ENCODE measurements at places on chromosomes 3 and 15.

DNA sequence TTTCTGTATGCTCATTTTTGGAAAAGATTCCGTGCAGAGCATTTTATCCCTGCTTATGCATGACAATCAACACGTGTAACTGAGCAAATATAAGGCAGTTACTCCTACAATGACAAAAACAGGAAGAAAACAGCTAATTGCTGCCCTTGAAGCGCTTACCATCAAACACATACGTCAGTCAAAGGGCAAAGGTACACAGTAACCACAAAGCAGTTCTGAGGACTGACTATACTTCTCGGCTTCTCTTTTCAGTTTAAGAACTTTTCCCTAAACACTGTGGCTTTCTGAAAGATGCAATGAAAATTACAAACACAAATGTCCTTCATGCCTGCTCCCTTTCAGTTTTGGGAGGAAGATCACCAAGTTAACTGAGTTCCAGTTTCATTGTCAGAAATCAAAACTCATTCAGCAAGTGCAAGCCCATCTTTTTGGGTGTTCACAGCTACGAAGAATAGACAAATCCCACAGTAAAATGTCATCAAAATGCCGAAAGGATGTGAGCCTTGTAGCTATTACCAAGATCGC, 602.8 kb downstream of the FOXP1 start:
- no peak for DNase-seq

DNA sequence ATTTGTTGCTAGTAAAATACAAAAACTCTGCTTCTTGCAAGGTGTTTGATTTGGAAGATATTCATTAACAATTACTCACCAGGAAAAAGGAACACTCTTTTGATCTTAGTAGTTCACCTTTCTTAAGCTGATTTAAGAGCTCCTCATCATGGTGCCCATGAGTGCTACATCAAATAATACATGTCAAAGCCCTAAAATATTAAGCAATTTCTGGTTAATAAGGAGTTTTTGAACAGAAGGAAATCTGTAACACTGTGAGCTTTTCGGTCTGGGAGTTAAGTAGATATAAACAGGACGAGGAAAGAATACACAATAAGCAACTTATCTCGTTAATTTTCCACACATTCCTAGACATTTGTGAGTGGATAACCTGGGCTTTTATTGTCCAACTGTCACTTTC, 83.9 kb upstream of the DCBLD2 start:
- no peak for DNase-seq

GRCh38 chr3:122612696-122613095, 35.2 kb downstream of the PARP15 start:
- no peak for DNase-seq

- no peak for DNase-seq
Observed at GRCh38 chr3:123778991-123779622, 105.0 kb downstream of the MYLK start.

GRCh38 chr3:64691051-64691450, 3.3 kb upstream of the ADAMTS9 start:
- no peak for DNase-seq

DNA sequence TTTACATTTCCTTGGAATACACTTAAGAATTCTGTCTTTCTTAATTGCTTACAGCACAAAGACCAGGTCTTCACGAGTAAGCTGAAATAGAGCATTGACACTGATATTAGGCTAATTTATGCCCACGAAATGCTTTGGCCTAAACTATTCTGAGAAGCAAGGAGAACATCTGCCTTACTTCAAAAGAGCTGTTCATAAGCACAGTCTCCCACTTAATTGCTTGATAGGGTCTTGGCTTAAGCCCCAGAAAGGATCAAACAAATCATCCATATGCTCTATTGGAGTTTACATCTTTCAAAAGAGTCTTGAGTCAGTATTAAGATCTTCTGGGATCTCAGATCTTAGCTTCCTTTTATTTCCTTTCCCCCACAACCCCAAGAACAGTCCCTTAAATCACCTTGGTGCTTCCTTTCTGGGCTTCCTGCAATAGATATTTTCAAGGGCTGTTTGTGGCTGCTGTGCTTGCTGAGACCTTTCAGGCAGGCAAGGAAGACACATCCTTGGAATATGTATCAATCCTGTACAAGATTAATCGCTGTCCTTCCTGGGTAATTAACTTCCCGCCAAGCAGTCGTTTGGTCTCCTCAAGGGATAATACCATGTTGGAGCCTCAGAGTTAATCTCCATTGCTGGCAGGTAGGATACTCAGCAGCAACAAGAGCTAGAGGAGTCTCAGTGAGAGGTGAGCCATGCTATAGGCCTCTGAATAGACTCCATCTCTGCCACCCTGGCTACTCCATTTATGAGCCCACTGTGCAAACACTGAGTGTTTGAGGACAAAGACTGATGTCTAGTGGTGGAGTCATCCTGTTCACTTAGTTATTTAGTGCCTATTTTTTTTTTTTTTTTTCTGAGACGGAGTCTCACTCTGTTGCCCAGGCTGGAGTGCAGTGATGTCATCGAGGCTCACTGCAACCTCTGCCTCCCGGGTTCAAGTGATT, 37.1 kb downstream of the TMEM158 start:
- DNase-seq: no peak

DNA sequence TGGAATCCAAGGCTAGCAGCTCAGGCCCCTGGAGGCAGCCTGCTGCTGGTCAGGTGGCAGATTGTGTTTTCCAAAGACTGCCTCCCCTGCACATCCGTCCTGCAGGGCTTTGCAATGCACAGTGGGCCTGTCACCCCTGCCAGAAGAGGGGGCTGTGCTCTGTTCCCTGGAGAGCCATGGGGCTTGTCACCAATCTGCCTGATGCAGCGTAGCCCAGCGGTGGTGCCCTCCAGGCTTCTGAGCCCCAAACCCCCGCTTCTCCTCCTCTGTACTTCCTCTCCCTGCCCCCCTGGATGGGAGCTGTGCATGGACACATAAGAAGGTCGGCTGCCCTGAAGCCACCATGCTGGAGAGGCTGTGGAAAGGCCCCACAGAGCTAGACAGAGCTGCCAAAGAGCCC, 10.0 kb upstream of the PLXNA1 start:
- DNase-seq: no peak

DNA sequence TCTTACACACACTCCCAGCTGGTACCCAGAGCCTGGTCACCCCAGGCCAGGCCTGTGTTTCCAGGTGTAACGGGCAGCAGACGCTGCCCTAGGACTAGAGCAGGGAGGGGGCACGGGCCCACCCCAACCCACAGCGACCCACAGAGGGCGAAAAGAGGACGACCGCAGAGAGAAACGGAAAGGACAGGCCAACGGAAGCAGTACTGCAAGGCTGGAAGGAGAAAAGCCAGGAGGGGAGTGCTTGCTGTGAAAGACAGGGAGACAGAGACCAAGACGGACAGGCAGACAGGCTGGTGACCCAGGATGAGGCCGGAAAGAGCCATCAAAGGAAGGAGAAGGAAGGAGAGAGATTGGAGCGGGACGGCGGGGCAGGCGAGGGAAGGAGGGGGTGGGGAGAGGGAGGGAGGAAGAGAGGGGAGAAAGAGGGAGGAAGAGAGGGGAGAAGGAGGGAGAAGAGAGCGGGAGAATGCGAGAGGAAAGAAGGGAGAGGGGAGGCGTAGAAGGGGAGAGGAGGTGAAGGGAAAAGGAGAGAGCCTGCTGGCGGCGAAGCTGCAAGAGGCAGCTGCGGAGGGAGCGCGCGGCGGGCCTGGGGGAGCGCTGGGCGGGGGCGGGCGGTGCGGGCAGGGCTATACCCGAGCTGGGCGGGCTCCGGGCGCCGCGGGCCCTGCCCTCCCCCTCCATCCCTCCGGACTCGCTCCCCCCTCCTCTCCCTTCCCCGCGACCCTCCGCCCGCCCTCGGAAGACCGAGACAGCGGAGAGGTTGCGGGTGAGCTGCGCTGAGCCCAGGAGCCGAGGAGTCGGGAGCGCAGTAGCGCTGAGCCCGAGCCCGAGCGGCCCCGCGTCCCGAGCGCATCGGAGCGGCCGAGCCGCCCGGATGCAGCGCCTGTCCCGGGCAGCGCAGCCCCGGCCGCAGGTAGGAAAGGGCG, at the start of gene SLC6A1:
TSS of gene SLC6A1 (plus strand) at position 732 of the 926 bp plus-strand sequence. CDS start 24,464 bp downstream, outside the sequence.
- no peak for DNase-seq

GRCh38 chr3:73618461-73618860, 6.3 kb downstream of the PDZRN3 start:
- no peak for DNase-seq

- DNase-seq: no peak
Observed at GRCh38 chr15:66253418-66254088, at the start of gene MEGF11. MEGF11 (minus strand) TSS chr15:66253750; CDS start chr15:66128403, 125,347 bp downstream.

DNA sequence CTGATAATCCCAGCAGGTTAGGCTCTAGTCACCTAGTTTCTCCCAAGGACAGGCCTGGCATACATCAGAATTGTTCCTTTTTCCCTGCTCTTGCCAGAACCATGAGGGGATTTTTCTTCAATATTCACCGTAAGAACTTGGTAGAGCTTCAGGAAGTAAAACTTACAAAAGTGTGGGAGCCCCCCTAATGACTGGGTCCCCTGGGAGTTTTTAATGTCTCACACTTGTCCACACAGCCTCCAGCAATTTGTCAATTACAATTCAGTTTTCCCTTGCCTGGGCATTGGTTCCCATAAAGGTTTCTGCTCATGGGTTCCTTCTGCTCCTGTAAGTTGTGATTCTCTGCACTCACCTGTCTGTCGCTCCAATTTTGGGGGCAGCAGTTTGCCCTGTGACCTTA, 28.5 kb downstream of the LHFPL4 start:
- DNase-seq: no peak

DNA sequence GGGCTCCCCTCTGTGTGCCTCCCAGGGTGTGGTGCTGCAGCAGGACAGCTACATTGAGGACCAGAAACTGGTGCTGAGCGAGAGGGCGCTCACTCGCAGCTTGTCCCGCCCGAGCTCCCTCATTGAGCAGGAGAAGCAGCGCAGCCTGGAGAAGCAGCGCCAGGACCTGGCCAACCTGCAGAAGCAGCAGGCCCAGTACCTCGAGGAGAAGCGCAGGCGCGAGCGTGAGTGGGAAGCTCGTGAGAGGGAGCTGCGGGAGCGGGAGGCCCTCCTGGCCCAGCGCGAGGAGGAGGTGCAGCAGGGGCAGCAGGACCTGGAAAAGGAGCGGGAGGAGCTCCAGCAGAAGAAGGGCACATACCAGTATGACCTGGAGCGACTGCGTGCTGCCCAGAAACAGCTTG, 53.7 kb downstream of the KLHL25 start:
- DNase-seq: no peak

DNA sequence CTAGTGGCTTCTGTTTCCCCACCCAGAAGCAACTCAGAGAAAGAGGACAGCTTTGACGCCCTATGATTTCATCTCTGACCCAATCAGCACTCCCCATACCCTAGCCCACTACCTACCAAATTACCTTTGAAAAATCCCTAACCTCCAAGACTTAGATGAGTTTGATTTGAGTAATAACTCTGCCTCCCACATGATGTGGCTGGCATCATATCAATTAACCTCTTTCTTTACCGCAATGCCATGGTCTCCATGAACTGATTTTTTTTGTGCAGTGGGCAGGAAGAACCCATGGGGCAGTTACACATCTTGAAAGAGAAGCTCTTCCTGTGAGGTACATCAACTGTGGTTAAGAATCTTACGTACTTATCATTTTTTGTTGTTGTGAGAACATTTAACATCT, 25.5 kb upstream of the APOD start:
- DNase-seq: no peak

DNA sequence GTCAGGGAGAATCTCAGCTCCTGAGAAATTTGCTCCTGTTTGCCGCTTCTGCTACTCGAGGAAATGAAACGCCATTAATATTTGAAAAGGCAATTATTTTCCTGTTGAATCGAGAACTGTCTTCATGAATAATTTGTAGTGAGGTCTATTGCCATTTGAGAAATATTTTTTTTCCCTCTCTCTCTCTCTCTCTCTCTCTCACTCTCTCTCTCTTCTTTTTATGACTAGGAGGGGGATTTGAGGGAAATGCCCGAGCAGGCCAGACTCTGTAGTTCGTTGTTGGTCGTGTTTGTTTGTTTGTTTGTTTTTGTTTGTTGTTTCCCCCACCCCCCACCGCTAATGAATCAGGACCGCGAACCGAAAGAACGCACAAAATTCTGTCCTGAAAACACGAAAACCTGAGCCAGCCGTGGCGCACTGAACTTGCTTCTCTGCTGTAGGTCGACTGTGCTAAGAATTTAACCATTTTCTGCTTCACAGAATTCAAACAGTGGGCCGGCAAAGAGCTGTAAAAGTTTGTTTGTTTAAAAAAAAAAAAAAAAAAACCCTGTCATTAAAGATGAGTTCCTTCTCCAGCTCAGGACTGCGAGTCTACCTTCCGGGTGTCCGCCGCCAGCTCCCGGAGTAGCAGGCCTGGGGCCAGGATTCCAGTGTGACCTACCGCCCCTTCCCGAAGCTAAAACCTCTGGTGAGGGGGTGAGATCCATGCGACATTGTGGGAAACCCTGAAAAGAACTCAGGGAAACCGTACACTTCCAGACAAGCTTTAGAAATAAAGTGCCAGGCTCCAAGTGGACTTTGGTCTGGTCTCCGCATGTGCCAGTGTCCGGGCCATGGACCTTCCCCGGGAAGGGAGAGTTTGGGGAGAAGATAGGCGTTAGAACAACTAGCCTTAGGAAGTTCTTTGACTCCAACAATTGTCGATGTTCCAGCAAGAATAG, 12.1 kb downstream of the ZIC4 start:
- no peak for DNase-seq

DNA sequence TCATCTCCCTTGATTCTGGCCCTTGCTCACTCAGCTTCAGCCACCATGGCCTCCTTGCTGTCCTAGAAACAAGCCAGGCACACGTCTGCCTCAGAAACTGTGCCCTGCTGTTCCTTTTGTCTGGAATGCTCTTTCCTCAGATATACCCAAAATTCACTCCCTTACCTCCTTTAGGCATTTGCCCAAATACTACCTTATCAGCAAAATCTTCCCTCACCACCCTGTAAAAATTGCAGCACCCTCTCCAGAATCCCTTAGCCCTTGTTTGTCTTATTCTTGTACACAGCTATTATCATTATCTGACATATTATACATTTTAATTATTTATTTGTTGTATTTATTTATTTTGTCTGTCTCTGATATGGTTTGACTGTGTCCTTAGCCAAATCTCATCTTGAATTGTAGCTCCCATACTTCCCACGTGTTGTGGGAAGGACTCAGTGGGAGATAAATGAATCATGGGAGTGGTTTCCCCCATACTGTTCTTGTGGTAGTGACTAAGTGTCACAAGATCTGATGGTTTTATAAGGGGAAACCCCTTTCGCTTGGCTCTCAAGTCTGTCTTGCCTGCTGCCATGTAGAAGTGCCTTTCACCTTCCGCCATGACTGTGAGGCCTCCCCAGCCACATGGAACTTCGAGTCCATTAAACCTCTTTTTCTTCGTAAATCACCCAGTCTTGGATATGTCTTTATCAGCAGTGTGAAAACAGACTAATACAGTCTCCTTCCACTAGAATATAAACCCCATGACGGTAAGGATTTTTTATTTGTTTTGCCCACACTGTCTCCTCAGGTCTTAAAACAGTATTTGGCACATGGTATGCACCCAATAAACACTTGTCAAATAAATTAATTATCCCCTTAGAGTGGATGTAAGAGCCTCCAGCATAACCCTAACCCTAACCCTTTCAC, 60.0 kb upstream of the STT3B start:
- DNase-seq: no peak

- no peak for DNase-seq
Observed at GRCh38 chr15:93460717-93461116, 371.7 kb upstream of the RGMA start.

GRCh38 chr3:77271711-77272110, 231.8 kb downstream of the ROBO2 start:
- DNase-seq: no peak

- DNase-seq: no peak
Observed at GRCh38 chr3:33063651-33064051, 33.3 kb downstream of the GLB1 start.

- DNase-seq: no peak
Observed at GRCh38 chr3:129616291-129616690, 9.8 kb upstream of the PLXND1 start.

GRCh38 chr15:76577879-76578512, 241.4 kb downstream of the ISL2 start:
- no peak for DNase-seq

- DNase-seq: no peak
Observed at GRCh38 chr3:23383875-23384274, 180.7 kb downstream of the UBE2E2 start.

Measured in NCI-H187 (cell line).